ENCODE measurements at places on chromosomes 5 and 9.

DNA sequence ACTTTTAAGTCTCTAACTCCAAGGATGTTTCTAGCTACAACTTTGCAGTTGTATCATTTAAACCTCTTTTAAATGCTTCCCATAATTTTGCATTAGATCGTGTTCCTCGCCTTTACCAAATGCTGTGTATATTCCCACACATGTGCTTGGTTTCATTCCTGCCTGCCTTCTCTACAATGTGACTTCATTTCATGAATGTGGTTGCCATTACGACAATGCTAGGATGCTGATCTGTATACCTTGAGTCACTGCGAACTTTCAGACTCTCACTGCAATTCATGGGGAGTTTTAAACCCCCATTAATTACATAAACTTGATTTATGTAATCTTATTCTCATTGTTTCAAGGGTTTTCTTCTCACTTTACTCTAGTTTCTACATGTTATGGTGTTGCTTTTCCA lies 50.3 kb downstream of the UBE2QL1 start:
- no peak for DNase-seq

DNA sequence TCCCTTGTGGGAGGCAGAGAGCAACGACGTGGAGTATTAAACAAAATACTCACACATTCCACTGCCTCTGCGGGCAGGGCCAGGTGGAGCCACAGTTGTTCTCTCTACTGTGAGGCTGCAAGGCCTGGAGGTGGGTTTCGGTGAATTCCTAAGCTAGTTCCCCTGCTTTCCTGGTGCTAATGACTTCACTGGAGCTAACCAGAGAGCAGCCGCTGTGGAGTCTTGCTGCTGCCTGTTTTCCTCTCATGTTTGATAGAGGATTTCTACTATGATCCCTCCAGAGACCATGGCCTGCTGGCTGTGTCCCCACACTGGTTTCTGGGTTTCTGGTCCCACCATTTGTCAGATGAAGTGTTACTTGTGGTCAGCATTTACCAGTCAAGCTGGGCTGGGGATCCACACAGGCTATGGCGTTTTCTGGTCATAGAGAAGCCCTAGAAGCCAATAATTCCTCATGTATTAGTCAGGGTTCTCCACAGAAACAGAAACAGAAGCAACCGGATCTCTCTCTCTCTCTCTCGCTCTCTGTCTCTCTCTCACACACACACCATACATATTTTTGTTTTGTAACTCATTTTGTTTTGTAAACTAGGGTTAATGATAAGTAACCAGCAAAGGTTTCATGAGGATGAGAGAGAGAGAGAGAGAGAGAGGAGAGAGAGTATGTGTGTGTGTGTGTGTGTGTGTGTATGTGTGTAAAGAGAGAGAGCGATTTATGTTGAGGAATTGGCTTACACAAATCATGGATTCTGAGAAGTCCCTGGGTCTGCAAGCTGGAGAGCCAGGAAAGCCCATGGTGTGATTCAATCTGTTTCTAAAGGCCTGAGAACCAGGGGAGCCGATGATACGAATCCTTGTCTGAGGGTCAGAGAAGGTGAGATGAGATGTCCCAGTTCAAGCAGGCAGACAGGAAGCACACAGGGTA lies 403.0 kb downstream of the GADD45G start:
- no peak for DNase-seq

DNA sequence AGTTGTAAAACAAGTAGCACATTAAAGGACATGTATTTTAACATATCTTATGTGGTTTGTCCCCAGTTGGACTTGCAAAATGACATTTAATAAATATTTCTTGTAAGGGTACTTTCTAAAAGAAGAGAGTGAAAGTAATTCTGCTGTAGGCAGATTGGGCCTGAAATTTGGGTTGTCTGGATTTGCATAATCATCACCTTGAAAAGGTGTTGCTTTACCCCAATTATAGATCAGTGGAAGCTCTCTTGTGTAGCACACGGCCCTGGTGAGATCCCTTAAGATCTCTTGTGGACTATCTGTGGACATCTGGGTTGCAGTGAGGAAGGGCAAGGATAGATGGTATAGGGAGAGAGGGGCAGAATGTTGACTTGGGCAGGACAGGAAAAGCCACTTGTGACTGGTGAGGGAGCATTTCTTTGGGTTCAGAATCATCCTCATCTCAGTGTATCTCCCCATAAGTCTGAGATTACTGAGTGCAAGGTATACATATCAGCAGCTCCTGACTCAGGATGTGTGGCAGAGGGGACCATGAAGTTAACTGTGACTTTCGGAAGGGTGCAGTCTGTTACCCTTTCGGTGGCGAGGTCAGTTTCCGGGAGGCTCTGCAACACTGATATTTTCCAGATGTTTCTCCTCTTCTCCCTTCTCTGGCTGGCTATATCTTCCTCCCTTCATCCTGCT lies 2.0 kb upstream of the TNFAIP8 start:
- DNase-seq, result peak; percentile 61

DNA sequence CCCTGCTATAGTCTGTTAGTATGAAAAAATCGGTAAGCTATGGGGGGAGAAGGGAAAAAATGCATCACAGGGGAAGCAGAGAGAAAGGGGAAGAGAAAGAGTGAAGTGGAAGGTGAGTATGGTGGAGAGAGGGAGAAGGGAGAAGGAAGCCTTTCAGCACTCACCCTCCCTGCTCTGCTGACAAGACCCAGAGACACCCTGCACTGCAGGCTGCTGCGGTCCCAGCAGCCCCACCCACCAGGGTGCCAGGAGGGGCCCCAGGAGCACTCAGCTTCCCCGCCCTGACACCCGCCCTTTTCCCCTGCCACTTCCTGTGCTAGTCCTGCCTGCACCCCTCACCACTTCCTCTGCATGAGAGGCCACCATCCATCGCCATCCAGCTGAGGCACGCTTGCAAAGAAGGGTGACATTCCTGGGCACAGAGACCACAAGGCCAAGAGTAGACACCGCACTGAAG lies 12.7 kb downstream of the STK10 start:
- peak; percentile 95 for DNase-seq

DNA sequence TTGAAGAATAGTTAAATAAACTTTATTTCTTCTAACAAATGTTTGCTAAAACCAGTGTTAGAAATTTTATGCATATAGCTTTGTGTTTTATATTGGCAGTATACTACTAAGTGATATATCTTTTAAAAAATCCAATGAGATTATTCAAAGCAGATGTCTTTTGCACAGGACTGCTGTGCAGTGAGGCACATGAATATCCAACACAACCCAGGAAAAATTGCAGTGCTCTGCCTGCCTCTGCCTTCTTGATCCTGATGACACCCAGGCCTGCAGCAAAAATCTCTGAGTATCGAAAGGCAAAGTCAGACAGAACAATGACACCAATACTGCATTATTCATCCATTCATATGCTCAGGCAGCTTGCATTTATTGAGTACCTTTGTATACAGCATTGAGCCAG lies 1076.5 kb upstream of the ARRDC3 start:
- DNase-seq, result no peak

DNA sequence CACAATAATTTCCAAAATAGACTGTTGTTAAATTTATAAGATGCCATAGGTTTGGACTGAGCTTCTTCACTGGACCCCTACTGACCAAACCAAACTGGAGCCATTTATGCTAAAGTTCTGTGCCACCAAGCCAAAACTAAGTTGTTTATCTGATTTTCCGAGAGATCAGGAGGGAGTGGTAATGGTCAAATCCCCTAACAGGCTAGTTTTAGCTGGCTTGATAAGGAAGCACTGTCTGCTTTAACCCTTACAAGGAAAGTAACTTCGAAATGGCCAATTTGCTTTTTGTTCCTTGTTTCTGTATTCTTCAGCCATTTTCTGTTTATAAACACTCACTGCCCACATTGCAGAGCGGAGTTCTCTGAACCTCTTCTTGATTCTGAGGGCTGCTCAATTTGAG lies 246.8 kb upstream of the TUT7 start:
- DNase-seq, result no peak

GRCh38 chr5:25423271-25423670 lies 778.5 kb upstream of the CDH10 start:
- DNase-seq, result no peak

DNA sequence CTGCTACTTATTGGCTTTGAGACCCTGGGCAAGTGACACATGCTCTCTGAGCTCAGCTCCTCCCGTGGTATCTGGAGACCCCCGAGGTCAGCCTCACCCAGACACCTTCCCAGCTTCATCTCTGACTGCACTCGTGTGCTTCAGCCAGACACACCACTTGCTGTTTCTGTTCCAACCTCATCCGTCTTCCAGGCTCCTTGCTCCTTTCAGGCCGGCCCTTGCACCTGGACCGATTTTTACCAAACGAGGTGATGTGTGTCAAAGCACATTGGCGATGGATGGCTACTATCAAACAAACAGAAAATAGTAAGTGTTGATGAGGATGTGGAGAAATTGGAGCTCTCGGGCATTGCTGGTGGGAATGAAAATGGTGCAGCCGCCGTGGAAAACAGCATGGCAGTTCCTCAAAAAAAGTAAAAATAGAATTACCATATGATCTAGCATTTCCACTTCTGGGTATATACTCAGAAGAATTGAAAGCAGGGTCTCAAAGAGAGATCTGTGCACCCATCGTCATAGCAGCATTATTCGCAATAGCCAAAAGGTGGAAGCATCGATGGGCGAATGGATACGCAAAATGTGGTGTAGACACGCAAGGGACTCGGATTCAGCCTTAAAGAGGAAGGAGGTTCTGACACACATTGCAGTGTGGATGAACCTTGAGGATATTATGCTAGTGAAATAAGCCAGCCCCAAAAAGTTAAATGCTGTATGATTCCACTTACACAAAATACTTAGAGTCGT lies 96.1 kb upstream of the IER5L start:
- no peak for DNase-seq

- DNase-seq, result no peak
Measured at GRCh38 chr9:18324928-18325745, 148.8 kb upstream of the ADAMTSL1 start.

DNA sequence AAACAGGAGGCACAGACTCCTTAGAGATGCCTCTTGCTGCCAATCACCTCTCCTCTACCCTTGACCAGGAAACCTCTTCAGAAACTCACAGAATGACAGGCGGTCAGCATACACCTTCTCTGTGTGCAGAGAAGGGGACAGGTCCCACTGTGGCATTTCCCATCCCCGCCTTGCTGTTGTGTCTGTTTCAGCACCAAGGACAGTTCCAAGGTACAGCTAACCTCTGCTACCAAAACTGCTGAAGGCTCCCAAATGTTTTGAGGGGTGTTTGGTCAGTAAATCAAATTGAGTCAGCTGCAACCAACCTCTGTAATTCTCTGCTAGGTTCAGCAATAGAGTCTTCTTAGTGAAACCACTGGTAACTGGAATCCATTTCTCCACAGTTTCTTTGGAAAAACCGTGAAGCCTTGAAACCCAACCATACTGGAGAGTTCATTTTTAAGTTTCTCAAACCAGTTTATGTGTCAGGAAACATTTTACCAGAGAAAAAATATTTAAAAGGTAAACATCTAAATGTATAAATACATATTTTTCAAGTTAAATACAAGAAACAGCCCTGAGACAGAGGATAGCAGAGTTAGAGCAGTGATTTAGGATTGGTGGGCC lies 122.0 kb downstream of the DRD1 start:
- peak; percentile 15 for DNase-seq

GRCh38 chr5:149223081-149223848 lies 48.4 kb upstream of the AFAP1L1 start:
- DNase-seq, result no peak

- no peak for DNase-seq
Measured at GRCh38 chr9:69175486-69175885, 1.4 kb downstream of the TJP2 start.

DNA sequence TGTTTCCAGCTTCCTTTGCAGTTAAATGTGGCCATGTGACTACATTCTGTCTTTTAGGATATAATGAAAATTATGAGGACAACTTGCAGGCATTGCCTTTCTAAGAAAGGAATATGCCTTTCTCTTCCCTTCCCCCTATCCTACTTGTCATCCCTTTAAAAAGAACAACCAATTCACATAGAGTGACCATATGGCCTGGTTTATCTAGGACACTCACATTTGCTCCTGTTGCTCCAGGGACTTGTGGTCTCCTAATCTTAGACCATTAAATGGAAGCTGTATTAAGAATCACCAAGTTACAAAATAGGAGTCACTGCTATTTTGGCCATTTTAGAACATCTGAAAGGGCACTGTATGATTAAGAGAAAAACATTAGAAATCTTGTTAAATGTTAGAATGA lies 520.3 kb downstream of the DTWD2 start:
- DNase-seq, result no peak

- DNase-seq, result no peak
Measured at GRCh38 chr5:61916621-61917620, 389.1 kb upstream of the KIF2A start.

GRCh38 chr9:88011005-88011766 lies 36.9 kb upstream of the CDK20 start:
- DNase-seq, result no peak

GRCh38 chr5:2251751-2252150 lies 369.0 kb upstream of the IRX4 start:
- DNase-seq, result no peak

GRCh38 chr5:179272326-179273072 lies 72.8 kb downstream of the ADAMTS2 start:
- no peak for DNase-seq

DNA sequence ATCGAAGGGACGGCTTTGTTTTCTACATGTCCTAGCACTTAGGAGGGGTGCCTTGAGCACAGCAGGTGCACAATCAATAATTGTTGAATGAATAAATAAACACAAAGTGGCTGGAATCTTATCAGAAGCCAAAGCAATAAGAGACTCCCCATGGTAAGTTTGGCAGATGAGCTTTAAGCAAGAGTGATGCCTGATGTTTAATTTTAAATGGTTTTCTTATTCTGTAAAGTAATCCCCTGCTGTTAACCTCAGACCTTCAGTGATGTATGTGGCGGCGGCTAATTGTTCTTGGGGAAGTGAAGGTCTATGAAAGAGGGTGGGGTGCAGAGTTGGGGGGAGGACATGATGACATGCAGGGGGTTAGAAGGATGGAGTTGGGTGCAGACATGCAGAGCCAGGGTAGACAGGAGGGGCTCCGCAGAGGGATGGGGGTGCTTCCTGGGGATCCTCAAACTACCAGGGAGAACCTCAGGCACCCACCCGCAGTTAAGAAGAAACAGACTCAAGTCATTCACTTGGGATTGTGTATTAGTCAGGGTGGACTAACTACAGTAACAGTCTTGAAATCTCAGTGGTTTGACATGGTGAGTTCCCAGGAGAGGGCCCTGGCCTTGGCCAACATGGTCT lies 65.7 kb upstream of the SHB start:
- DNase-seq, result no peak

All from stimulated activated CD4-positive, alpha-beta T cell treated with anti-CD3 and anti-CD28 coated beads, Interleukin-15, amount 100 ng/mL, for 24 hours (primary cell).